ENCODE measurements at places on chromosomes 12 and 14.
A peak's percentile ranks its signal among the peaks of the same experiment; 100 is the strongest.

DNA sequence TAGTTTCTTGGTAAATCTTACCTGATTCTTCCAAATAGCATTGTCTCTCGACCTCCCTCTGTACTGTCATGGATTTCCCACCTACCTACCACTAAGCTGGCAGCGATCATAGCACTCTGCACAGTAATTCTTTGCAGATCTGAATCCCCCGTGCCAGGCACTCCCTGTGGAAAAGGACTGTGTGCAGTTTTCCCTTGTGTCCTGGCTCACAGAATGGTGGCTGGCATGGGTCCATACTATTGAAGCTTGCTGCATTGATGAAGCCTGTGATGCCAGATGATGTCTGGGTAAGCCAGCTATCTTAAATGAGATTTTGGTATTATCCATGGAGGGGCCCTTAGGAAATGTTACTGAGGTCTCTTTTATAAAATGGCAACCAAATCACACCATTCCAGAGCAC is 135.7 kb downstream of the RPAP3 start:
- DNase-seq, result no peak

DNA sequence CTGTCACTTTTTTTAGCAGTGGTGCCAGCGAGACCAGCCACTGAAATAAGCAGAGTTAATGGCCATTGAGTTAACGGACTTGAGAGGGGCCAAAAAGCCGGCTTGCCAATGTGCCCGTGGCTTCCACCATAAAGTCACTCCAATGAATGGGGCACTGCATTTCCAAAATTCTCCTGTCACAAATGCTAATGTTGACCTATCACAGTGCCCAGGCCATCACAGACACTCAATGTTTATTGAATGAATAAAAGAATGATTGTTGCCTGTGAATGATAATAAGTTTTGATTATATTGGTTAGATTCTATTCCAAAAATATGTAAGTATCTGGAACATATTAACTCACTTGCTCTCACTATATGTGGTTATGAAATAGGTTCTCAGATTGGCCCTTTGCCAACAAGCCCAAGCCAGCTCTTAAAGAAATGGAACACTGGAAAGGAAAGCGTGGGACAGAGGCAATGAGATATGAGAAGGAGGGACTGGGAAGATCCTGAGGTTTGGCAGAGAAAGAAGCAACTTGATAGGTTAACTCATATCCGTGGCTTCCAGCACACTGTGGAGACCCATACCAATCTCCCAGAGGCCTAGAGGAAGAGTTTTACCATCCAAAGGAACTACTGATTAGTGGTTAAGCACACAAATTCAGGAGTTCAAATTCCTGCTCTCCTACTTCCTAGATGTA is 108.7 kb downstream of the BTG1 start:
- no peak for DNase-seq

GRCh38 chr12:89907659-89908058 is 199.0 kb upstream of the ATP2B1 start:
- no peak for DNase-seq

- DNase-seq, result no peak
Measured at GRCh38 chr12:62533755-62534107, 67.1 kb downstream of the MON2 start.

DNA sequence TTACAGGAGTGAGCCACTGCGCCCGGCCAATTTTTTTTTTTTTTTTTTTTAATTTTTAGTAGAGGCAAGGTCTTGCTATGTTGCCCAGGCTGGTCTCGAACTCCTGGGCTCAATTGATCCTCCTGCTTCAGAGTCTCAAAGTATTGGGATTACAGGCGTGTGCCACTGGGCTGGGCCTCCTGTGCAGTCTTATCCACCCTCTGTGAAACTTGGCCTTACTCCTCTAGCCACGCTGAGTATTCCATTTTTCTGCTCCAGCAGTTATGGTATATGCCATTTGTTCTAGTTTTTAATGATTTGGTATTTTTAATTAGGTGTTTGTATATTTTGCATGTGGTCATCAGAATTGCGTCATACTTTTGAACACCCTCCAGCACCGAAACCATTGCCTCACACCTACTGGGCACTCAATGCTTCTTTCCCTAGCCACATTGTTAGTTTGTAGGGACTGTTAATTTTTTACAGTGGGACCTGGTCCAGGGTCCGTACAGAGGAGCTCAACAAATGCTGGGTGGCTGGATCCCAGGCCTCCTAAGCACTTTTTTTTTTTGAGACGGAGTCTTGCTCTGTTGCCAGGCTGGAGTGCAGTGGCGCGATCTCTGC is 11.4 kb downstream of the RIOX1 start:
- no peak for DNase-seq

DNA sequence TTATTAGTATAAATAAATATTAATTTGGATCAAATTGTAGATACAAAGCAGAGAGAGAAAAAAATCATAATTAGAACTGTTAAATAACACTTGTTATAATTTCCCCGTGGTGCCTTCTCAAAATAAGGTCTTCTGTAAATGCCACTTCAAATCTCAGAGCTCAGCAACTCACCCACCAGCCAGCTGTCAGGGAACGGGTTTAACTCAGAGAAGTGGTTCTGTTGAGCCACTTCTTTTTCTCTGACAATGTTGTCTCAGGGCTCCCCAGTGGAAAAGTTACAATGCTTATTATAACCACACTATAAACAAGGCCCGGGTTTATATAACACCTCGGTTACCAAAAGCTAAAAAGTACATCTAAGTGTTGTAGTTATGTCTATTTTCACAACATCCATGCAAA is 452.6 kb downstream of the GLT1D1 start:
- no peak for DNase-seq

DNA sequence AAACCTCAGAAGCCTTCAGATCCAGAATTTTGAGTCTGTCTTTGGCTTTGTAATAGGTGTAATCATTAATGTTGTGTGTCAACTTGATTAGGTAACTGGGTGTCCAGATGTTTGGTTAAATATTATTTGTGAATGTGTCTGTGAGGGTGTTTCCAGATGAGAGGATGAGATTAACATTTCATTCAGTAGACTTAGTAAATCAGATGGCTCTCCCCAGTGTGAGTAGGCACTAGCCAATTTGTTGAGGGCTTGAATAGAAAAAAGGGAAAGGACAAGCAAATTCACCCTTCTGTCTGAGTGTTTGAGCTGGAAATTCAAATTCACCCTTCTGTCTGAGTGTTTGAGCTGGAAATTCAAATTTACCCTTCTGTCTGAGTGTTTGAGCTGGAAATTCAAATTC is 932.2 kb downstream of the SLC6A15 start:
- no peak for DNase-seq

- DNase-seq, result no peak
Measured at GRCh38 chr14:103969961-103970360, 27.6 kb upstream of the RD3L start.

GRCh38 chr14:45819107-45819506 is 566.1 kb upstream of the MIS18BP1 start:
- no peak for DNase-seq

- no peak for DNase-seq
Measured at GRCh38 chr12:21615431-21615830, 10.8 kb upstream of the GYS2 start.

- DNase-seq, result peak; percentile 50
Measured at GRCh38 chr14:96249029-96249428, 7.0 kb upstream of the BDKRB1 start.

GRCh38 chr12:30794591-30795409 is 40.0 kb upstream of the CAPRIN2 start:
- DNase-seq, result no peak

DNA sequence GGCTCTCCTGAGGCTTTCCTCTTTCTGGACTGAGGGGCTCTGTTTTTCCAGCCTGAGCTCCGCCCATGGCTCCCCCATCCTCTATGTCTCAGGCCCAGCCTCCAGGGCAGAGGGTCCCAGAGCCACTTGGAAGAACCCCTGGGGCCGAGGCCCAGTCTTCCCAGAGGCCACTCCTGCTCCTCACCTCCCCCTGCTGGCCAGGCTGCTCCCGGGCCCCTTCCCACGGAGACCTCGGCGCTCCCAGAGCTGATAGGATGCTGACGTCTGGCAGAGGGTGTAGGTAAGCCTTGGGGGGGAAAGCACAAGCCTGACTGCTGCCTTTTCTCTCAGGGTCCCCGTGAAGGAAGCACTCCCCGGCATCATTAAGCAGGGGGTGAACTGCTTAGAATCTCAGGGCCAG is 51.4 kb downstream of the ERH start:
- no peak for DNase-seq

DNA sequence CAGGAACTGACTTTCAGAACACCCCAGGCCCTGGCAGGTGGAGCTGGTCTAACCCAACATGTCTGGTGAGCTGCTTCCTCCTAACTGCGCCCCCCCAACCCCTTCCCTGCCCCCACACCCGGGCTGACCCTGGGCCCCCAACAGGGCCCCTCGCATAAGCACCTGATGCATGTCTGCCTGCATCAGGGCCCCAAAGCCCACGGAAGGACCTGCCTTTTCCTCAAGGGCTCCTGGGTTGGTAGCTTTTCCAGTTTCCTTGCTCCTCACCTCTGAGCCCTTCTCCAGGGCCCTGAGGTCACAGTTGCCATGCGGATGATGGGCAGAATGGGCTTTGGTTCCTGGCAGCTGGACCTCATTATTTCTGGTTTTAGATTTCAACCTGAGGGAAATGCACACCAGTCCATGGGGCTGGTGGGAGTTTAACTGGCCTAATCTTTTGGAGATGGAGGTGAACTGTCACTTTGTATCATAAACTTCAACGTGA is 18.5 kb downstream of the TESC start:
- DNase-seq, result no peak

DNA sequence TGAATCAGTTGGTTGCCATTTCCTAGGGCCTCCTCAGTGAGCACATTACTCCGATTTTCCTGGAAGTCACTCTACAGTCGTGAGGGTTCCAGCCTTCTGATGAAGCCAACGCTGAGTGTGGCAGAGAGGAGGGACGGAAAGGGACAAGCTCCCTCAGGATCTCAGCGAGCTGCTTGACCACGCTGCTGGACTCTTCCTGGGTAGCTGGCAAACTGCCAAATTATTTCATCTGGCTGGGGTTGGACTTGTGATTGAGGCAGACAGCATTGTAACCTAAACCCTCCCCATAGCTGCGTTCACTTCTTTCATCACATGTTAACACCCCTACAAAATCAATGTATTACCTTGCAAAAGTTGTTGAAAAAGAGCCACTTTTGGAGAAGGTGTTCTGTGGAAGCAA is 69.6 kb upstream of the CHST11 start:
- no peak for DNase-seq

DNA sequence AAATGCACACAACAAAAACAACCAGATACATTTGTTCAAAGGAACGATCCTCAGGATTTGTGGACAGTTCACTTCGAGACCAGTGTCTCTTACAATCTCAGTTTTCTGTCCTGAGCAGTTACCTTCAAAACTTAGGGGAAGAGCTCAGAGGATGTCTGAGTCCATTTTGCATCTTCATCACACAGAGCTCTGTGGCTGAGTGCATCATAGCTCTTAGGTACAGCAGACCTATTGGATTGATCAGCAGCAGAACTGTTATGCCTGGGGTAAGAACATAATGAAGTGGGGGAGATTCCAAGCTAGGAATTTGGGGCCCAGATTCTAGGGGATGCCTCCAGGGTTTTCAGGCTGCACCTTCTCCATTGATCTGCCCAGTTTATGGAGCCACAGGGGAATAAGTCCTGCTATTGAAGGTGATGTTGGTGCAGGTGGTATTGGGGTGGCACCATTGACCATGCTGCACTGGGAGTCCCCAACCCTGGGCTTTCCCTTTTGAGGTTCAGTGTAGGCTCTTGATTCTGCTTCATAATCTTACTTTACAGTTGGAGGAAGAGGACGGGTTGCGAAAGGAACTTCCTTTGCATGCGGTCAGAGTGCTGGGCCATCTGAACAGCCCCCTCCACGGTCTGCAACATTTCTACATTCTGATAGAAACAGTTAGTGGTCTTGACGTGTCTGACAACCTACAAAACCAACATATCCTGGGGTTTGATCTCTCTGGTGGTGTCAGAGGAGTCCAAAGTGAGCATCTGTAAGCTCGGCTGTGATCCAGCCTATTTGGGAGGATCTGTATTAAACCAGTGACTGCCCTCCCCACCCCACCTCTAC is 112.8 kb downstream of the CHST11 start:
- DNase-seq, result no peak

DNA sequence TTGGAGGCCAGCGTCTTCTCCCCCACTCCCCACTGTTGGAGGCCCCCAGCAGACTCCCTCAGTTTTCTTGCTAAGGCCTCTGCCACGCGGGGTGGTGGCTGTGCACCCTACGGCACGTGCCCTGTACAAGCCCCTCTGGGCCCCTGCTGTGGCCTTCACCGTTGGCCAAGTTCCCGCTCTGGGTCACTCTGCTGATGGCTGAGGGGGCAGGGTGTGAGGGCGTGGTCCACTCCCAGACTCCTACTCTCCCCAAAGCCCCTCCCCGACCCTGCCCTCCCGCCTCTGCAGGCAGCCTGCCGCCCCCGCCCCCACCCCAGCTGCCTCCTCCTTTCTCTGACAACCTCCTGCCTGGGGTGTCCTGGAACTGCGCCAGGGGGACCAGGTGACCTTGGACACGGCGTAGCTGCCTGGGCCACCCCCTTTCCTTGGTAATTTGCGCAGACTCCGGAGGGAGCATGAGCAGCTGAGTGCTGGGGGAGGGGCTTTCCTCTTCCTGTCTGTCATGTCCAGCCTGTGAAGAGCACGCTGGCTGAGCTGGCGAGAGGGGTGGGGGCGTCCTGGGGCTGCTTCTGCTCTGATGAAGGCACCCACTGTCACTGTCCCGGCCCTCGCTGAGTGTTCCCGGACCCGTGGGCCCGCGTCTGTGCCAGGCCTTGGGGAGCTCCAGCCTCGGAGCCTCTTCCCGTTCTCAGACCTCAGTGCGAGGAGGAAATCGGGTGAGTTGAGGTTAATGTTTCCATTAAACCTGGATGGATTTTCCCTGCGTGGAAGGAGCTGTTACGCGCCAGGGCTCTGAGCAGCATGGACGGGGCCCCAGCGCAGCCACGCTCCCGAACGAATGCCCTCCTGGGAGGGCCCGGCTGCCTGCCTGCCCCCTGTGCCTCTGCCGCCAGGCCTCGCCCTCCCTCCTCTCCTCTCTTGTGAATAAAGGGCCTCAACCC is 85.0 kb downstream of the KIF26A start:
- DNase-seq, result no peak

- no peak for DNase-seq
Measured at GRCh38 chr14:41298328-41298690, 308.4 kb upstream of the LRFN5 start.

DNA sequence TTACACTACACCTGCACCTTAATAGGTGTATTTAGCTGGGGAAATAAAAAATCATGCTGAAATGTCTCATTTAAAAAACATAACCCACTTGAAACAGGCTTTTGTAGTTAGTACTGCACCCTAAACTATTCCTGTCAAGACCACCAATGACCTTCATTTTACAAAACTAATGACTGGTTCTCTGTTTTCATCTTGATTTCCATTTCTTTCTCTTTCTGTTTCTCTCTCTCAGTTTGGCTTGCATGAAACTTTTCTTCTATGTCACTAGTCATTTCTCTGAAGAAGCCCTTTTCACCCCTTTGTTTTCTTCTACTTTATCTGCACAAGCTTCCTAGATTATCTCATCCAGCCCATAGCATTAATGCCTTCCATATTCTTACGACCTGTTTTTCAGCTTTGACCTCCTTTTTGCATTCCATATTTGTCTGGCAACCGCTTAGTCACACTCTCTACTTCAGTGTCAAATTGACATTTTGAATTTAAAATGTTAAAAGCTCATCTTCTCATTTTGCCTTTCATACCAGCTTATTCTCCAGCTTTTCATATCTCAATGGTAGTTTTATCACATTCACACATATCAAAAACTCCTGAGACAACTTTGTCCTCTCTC is 32.7 kb upstream of the KLRF1 start:
- DNase-seq, result no peak
